Activated CD8-positive, alpha-beta memory T cell treated with anti-CD3 and anti-CD28 coated beads for 1 hour (primary cell): ENCODE measurements at places on chromosomes 7 and 10.

GRCh38 chr7:104906032-104906431 lies 108.0 kb upstream of the KMT2E start:
- DNase-seq: no peak

DNA sequence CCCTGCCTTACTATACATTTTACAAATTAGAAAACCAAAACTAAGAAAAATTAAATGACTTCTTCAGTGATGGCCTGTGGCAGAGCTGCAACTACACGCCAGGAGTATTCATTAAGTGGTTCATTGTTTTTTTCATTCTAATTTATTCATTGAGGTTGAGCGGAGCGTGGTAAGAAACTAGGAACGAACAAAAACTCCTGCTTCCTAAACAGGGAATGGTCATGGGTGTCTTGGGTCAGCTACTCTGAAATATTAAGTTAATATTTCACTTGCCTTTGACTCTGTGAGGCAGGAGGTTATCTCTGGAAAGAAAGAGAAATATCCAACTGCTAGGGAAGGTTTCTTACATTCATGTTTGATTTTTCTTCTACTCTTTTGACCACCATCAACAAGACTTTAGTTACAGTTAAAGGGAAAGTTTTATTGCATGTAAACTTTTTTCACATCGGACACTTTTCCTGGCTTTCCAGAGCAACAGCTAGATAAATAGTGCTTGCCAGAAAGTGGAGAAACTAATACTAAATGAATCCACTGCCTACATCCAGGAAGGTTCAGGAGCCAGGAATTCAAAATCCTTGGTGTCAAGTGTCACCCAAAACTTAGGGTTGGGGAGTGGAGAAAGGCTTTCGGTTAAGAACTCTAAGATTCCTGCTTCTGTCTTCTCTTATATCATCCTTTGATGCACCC lies 896 bp upstream of the GNG11 start:
- no peak for DNase-seq

- DNase-seq: no peak
Measured at GRCh38 chr10:109405338-109405737, 518.0 kb downstream of the XPNPEP1 start.

DNA sequence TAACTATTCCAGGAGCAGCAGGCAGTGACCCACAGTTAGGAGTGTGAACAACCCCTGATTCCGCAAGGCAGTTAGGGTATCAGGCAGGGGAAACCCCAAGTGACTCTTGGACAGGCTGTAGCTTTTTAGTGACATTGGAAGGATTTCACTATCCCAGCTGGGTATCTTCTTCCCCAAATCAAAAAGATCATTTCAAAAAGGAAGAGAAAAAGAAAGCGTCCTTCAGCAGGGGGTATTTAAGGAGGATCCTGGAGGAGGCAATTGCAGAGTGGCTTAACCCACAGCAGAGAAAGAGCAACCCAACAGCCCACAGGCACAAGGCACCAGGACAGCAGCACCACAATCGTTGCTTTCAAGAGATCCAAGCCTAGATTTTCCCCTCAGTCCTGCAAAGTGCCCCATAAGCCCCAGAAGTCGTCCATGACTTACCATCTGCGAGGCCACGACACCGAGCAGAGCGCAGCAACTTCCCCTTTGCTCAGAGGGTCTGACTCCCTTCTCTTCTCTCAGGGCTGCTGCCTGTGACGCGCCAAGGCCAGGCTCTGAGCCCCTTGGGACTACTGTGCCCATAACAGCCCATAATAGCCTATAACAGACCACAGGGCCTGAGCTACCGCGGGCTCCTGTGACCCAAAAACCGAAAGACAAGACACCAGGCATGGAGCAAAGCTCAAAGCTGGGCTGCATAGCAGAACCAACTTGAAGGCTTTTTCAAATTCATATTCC lies 19.8 kb downstream of the PIK3AP1 start:
- no peak for DNase-seq

GRCh38 chr7:70647801-70648498 lies 484.0 kb upstream of the GALNT17 start:
- peak; percentile 47 for DNase-seq

- no peak for DNase-seq
Measured at GRCh38 chr10:50394832-50395231, 143.5 kb upstream of the ASAH2 start.

- DNase-seq: no peak
Measured at GRCh38 chr10:123549761-123550454, 116.2 kb upstream of the GPR26 start.

GRCh38 chr10:71878327-71879034 lies 27.4 kb upstream of the PSAP start:
- DNase-seq: no peak

DNA sequence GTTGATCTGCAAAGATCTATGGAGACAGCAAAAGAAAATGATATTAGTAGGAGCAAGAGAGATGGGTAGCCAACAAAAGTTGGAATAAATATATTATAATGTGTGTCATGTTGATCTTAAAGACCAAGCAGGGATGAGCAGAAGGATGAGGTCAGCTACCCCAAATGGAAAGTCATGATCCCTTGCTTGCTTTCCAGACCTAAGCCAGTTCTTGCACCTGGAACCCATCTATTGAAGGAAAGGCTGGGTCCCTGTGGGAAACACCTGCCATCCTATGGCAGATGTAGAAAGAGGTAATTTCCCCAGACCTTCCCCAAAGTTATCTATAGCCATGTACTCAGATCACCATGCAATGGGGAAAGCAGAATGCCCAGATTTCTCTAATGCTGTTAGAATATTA lies 52.5 kb downstream of the LYZL2 start:
- DNase-seq: no peak

DNA sequence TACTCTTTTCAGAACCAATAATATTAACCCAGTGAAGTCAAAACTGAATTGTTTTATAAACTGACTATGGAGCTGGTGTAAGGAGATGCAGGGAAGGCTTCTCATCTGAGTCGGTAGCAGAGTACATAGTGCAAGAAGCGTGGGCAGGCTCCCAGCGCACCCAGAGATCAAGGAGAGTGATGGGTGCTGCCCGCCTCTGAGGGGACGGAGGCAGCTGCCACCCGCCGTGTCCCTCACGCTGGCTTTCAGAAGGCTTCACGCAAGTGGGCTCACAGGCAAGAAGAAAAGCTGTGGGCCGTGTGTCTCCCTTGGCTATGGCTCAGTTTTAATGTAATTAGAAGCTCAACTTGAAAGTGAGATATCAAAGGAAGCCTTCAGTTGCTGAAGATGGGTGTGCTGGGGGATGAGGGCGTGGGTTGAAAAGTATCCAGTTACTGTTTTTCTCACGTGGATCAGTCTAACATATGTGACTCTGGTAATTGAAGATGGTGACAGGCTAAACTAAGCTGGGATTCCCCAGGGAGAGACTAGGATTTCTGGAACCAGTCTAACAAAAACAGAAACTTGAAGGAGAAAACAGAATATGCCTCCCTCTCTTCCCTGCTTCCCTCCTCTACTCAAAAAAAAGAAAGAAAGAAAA lies 159.9 kb downstream of the MGMT start:
- no peak for DNase-seq

DNA sequence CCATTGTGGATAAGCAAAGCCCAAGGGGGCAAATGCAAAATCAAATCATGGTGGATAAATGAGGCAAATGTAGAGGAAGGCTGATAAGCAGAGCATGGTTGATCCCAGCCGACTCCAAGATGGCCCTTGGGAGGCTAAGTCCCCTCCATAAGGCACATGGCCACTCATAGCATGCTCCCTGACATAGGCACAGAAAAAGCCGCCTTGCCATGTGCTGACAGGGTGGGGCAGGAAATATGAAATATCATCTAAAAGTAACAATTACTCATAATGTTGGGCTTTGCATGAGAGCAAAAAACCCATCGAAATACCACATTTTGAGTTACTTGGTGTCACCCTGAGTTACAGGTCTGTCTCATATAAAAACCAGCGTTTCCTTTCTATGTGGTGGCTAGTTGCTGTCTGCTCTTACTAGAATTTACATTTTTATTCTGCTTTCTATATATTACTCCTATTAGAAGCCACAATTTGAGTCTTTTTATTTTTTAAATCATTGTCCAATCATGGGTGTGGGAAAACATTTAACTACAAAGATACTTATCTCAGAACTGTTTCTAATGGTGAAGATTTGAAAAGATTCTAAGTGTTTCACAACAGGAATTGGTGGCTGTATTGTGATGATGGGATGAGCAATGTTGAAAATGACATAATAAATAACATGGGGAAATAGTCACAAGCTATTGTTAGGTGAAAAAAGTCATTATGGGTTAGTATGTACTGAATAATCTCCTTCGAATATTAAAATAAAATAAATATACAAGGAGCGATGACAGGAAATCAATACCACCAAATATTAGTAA lies 102.7 kb downstream of the CUBN start:
- no peak for DNase-seq

DNA sequence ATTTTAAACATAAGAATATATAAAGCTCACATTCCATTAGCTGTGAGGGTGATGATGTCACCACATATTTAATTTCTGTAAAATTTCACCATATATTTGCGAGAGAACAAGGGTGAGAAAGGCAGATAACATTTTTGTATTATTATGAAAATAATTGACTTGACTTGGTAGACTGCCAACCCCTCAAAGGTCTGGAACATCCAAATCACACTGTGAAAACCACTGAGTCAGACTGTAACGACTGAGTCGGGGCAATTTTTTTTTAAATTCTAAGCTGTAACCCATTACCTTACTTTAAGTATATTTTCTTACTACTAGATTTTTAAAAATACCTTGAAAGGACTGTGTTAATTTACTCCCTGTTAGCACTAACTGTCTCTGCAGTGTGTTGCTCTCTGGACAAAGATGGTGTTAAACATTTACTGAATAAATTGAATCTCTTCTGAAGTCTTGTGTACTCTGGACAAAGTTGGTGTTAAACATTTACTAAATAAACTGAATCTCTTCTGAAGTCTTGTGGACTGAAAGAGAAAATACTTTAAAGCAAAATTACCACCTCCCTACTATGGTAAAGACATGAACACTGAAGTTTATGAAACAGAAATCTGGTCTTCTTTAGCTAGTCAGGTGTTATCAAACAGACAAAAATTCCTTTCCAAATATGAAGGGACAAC lies 14.1 kb downstream of the PDZD8 start:
- DNase-seq: no peak

DNA sequence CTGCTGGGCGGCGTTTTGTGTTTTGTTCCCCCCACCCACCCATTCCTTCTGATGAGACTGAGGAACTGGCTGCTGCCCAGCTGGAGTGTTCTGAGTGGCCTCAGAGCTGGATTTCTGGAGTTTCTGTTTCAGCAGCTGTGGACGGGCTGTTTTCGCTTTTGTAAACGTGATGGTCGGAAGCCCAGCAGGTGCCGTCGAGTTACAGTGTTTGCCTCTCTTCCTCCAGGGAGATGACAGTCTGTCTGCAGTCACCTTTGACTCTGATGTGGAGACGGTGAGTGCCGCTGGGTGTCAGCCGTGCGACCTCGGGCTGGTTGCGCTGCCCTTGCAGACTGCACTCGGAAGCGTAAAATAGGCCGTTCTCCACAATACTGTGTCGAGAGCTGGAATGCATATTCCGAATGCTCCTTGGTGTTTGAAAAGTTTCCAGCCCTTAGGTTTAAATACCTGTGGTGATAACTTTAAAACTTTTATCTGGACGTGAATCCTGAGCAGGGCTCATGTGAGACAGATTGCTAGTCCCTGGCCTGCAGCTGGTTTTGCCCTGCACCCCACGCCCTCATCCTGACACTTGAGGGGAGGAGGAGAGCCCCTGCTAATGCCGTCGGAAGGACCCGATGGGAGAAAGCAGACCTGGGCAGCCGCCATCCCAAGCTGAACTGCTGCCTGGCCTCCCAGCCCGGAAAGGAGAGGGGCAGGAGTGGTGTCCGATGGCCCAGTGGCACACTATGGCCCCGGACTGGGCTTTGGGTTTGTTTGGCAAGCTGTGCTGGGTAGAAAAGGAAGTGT lies 8.3 kb downstream of the IQCE start:
- no peak for DNase-seq

DNA sequence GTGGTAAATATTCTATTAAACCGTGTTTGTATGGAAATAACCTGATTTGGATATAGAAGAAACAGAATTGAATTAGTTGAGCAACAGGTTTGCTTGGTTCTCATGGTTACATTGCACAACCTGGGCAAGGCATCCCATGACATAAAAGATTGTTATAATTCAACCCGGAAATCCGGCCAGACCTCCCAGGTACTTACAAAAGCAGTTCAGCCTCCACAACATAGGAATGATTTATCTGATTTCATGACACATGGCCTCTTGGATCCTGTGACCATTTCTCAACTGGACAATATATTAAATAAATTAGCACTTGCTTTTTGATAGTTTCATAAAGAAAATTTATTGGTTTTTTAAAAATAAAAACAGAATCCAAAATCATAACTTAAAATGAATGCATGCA lies 55.1 kb upstream of the PTPN12 start:
- DNase-seq: no peak

DNA sequence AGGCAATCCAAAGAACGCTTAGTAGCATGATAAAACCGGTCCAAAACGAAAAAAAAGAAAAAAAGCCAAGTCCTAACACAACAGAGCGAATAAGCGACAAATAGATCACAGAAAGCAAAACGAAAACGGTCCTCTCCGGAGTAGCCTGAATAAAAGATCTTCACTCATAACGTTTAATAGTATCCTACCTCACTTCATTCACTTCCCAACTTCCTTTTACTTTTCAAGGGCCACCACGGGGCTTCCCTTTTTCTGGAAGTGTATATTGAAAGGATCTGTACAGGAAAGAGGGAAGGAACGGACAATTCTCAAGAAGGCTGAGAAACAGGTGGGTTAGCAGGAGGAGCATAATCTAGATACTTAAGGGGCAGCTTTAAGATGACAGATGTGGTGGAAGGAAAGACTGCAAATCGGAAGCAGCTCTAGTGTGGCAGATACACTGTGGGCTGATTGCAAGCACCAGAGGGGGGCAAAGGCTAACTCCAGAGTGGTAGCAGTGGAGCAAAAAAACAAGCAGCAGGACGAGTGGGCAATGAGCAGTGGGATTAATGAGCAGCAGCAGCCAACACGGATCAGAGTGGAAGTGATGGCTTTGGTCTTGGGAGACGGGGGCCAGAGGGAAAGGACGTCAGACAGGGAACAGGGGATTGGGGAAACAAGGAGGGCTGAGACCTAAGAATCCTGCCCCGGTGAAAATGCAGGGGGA lies 866 bp downstream of the CNOT4 start:
- DNase-seq: no peak

- no peak for DNase-seq
Measured at GRCh38 chr7:3953133-3953532, 652.1 kb downstream of the SDK1 start.

- DNase-seq: no peak
Measured at GRCh38 chr7:118711688-118712087, 487.2 kb downstream of the ANKRD7 start.
